ENCODE measurements at places on chromosomes 2 and 18.

DNA sequence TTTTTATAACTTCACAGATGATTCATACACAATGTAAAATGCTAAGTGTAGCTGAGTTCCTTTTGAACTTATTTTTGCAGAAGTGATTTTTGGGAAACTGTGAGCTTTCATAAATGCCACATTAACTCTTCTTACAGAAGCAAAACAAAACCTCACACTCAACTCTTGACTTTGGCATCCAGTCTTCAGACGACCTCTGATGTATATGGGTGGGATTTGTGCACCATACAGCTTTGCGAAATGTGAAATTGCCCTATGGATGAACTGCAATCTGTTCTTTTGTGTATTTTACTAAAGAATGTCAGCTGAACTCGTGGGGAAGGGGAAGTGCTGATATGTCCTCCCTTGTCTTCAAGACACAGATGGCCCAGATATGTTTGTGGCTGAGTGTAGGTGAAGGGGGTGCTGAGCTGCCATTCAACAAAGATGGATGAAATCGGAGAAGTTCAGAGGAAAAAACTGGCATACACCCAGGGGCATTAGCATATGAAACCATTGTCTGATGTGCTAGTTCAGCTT lies 218.3 kb downstream of the PTGR3 start:
- DNase-seq = peak; percentile 64

DNA sequence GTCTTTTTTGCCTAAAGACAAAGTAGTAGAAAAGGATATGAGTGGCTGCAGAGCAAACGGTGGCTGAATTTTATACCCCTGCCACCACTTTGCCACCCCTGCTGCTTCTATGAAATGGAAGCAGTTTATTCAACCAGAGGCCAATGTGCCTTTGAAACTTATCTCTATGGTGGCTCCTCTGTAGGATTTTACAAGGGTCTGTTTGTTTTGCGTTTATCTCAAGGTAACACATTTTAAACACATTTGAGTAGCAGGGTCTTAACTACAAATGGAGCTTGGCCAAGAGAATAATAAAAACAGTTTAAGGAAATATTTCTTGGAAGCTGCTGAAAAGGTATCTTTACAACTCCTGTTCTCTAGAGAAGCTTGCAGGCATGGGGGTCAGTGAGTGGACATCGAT lies 6.1 kb downstream of the ALLC start:
- DNase-seq = no peak

GRCh38 chr2:190961918-190962487 lies 52.0 kb downstream of the STAT1 start:
- DNase-seq = no peak

DNA sequence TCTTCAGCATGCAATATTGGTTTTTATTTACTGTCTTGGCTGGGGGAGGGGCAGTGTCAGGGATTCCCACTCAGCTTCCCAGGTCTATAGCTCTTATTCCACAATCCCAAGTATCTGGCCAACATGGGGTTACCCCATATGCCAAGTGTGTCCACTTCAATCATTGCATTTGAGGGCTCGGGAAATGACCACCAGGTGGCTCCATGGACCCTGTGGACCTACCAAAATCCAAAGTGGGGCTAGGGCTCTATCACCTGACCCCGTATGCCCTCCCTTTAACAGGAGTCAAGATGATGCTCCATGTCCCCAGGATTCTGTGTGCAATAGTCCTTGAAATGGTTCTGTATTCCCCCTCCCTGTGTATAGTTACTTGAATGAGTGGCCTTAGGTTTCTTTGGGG lies 12.1 kb upstream of the TRAF3IP1 start:
- no peak for DNase-seq

DNA sequence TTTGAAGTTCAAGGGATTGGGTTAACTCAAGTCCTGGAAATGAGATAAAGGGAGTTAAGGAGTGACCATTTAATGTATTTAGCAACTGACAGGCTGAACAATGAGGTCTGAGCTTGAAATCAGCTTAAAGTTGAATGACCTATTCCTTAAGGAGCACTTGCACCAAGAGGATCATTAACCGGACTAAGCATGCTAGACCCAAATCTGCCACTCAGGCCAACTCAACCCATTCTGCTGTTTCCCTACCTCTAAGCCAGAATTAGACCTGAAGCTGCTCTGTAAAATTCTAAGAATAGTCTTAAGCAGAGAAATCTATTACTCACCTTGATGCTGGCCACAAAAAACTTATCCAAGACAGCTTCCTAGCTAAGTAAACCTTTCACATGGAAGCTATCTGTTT lies 59.8 kb downstream of the SPRED2 start:
- no peak for DNase-seq

DNA sequence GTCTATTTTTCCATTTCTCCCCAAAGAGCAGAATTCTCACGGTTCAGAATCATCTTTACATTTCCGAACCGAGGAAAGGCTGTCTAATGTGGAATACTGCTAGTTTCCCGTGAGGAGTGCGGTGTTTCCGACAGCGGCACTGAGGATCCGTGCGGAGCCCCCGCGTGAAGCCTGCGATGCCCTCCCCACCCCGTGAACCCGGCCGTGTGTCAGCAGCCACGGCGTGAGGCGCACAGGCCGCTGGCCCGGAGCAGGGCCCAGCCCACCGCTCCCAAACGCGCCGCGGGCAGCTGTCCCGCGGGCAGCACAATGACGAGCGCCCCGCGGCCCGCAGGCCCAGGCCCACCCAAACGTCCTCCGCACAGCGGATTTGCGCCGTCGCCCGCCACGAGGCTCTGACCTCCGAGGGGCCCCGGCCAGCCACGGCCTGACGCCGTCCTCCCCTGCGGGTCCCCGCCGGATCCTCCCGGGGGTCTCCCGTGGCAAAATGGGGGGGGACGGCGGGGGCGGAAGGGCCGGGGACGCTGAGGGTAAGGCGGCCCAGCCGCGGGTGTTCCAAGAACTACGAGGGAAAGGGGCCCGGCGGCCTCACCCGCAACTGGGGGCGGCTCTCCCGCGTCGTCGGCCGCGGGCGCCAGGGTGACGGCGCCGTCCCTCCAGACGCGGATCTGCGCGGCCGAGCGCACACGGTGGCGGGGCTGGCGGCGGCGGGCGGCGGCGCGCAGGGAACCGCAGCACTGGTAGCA lies 796 bp downstream of the SPIRE1 start:
- no peak for DNase-seq

- no peak for DNase-seq
Measured at GRCh38 chr2:9574331-9574730, 18.7 kb upstream of the ADAM17 start.

GRCh38 chr18:5238371-5238976 lies 41.4 kb upstream of the AKAIN1 start:
- DNase-seq = peak; percentile 4

- DNase-seq = no peak
Measured at GRCh38 chr2:179233083-179233490, 31.5 kb downstream of the SESTD1 start.

- DNase-seq = peak; percentile 48
Measured at GRCh38 chr2:122692400-122693083, 937.1 kb downstream of the TSN start.

DNA sequence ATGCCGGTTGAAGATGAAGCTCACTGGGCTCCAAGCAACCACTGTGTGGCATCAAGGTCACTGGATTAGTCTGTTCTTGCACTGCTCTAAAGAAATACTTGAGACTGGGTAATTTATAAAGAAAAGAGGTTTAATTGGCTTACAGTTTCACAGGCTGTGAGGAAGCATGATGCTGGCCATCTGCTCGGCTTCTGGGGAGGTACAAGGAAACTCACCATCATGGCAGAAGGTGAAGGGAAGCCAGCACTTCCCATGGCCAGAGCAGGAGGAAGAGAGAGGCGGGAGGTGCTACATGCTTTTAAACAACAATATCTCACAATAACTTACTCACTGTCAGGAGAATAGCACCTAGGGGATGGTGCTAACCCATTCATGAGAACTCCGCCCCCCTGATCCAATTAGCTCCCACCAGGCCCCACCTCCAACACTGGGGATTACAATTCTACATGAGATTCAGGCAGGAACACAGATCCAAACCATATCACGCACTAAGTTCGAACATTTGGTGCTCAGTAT lies 109.7 kb upstream of the MGAT5 start:
- DNase-seq = no peak

GRCh38 chr2:172072706-172073105 lies 12.6 kb upstream of the DLX1 start:
- no peak for DNase-seq

GRCh38 chr2:143787674-143788073 lies 658.5 kb downstream of the ARHGAP15 start:
- DNase-seq = no peak

GRCh38 chr2:9800975-9801726 lies 42.1 kb upstream of the TAF1B start:
- no peak for DNase-seq

Data from NCI-H1092 (cell line).